ENCODE measurements at places on chromosomes 5 and 9.

DNA sequence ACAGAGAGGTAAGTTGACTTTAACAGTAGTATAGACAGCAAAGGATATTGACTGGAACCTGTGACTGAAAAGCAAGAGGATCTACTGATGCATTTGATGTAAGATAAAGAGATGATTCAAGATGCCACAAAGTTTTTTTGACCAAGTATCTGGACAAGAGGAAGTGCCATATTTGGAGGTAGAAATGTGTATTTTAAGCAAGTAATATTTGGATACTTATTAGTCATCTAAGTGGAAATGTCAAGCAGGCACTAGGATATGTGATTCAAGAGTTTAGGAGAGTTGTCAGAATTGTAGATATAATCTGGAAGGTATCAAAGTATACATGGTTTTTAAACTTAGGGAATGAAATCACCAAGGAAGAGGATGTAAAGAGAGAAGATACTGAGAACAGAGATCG is 686.1 kb upstream of the CHD1 start:
- no peak for DNase-seq

- no peak for DNase-seq
Measured at GRCh38 chr5:76804266-76804665, 14.6 kb upstream of the F2RL1 start.

DNA sequence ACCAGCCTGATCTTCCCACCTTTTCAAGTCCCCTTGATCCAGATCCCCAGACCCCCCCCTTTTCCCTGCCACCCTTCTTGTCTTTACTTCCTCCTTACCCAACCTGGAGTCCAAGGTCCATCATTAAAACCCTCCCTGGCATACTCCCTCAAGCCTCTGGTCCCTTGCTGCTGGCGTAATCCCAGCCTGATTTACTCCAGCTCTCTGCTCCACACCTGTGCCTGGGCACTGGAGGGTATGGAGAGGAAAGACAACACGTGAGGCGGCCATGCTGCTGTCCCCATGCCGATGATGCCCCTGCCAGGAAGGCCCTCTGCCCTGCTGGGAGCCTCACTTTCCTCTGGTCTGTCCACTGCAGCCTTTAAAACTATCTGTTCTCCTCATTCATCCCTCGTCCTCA is 5.1 kb downstream of the B4GALT7 start:
- DNase-seq = no peak

DNA sequence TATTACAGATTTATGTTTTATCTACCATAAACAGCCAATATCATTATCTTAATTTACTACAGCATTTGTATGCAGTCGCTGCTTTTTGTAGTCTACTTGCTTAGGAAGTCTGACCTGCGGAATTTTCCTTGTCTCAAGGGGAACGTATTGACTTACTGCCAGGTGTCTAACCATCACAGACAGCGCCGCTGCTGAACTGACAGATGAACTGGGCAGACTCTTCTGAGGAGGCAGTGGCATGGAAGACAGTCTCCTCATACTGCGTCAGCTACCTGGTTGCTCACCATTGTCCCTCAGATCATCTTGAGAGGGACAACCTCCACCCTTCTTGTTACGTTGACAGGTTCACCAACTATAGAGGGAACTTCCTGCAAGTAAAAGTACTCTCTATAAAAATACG is 574.3 kb upstream of the ZNF462 start:
- no peak for DNase-seq

DNA sequence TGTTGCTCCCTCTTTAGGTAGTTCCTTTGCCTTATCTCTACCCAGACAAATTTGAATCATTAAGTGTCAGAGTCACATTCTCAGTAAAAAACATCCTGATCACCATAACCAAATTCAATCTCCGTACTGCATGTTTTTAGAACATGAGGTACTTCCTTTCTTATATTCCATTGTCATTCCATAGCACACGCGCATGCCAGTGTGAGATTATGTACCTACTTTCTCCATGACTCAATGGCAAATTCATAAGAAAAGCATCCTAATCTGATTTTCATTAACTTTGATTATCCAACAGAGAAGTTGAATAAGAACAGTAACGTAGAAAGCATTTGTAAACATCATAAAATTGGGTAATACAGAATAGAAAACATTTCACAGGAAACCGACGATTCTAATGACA is 1118.6 kb upstream of the CDH9 start:
- no peak for DNase-seq
